ENCODE measurements at places on chromosomes 16 and 17.

DNA sequence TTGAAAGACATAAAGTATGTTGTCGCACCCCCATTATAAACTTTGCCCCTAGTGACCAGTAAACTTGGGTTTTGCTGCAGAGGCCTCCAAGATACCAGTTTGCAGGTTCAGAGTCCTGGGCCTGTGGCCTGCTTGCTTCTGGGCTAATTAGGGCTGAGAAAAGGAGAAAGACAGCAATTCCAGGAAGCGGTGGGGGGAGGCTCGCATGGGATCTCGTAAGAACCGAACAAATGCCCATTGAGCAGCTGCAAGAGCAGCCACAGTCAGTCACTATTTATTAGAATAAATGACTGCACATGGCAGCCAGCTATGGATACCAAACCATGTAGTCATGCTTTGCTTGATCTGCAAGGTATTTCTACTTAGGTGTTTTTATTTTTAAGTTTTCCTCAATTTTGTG lies 4.9 kb downstream of the SHISA9 start:
- DNase-seq = no peak

- no peak for DNase-seq
Observed at GRCh38 chr17:82080048-82080788, 14.6 kb upstream of the DUS1L start.

- DNase-seq = no peak
Observed at GRCh38 chr16:54285414-54286089, 1.0 kb downstream of the IRX3 start.

DNA sequence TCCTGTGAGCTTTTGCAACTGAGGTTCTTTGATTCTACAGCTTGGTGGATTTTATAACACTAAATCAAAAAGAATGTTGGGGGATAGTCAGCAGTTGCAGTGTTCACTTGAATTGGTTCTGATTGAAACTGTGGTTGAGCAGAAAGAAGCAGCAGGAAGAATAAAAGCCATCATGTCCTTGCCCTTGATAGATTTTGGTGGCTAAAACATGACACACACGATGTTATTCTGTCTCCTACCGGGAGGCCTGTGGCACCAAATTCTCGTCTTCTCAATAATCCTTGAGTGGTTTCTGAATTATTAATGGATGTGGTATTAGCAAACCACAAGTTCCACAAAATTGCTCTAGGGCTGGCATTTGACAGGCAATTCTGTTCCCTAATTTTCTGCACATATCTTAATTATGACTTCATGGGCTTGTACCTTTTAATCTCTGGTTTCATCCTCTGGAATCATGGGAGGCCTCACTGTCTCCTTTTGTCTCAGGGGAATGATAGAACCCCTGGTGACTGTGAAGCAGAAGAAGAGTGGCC lies 338.2 kb downstream of the SNX29 start:
- DNase-seq = no peak

DNA sequence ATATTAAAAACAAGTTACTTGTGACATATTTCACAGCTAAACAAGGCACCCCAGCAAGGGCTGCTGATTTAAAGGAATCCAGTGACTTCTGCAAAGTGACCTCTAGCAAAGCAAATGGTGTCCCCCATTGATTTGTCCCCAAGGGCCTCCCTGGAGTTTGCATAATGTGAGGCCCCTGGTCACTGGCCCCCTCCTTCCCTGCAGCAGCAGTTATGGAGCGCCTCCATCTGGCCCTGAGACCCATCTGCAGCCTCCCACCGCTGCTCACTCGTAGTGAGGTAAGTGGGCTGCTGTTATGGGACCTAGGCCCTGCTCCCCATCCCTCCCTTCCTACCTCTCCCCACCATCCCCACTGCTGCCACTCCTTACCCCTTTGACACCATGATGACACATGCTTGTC lies 19.6 kb upstream of the EEF2K start:
- DNase-seq = no peak

DNA sequence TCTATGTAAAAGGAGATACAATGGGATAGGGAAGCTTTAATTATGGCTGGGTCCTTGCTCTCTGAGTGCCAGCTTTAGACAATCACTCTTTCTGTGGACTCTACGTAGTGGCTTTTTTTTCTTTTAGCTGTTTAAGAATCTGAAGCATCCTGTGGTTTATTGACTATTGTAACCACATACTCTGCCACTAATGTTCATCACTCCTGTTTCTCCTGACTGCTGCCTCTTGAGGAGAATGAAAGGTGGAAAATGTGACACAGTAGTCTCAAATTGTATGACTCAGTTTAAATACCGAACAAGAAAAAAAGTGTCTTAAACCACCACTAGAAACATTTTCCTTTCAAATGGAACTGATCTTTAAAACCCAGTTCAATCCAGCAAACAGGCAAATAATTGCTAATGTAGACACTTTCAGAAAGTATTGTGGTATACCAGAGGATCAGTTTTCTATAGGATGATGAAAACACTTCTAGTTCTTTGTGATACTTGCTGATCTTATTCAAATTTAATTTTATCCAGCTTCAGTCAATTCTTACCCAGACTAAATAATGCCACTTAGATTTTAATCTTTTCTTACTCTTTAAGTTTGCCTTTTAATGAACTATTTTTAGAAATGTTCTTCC lies 302.7 kb upstream of the PMFBP1 start:
- no peak for DNase-seq

GRCh38 chr16:12060751-12061150 lies 84.2 kb downstream of the SNX29 start:
- DNase-seq = no peak

DNA sequence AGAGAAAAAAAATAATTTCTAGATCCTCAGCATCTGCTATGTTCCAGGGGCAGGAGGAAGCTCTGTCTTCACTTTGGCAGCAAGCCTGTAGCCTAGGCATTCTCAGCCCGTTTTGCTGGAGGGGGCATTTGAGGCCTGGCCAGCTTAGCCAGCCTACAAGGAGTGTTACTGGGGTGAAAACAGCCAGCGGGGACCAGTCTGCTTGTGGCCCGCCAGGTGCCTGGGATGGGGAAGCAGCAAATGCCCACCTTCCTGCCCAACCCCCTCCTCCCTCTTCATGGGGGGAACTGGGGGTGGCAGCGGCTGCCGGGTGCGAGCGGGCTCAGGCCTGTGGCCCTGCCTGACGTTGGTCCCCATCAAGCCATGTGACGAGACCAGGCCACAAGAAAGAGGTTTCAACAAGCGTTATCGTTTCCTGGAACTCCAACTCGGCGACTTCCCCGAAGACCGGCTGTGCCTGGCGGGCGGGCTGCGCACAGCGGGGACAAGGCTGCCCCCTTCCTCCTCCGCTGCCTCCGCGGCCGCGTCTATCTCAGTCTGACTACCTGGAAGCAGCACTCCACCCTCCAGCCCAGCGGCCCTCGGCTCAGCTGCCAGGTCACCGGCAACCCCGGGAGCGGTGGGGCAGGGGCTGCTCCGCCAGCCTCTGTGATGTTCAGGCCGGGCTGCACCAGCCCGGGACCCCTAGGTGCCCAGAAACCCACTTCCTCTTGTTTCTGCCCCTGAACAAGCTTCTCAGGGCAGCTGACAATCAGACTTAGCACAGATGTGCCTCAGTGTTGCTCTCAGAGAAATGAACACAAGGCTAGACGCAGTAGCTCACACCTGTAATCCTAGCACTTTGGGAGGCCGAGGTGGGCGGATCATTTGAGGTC lies 22.9 kb downstream of the SOCS1 start:
- DNase-seq = peak; percentile 91

GRCh38 chr16:87306516-87306915 lies 10.7 kb downstream of the C16orf95 start:
- no peak for DNase-seq

DNA sequence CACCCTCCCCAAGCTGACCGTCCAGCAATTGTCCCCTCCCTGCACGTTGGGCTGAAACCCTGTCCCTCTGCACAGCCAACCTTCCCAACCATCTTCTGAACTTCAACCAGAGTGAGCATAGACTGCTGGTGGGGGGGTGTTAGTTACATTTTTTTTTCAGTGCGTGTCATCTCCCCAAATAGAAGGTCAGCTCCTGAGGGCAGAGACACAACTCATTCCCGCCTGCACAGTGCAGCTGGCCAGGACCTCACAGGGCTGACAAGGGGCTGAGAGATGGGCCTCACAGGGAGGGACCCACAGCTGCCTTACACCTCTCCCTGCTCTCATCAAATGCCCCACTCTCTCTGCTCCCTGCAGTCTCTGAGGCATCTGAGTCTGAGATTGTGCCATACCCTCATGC lies 8.4 kb downstream of the SRL start:
- no peak for DNase-seq

GRCh38 chr17:538181-538973 lies 176.3 kb downstream of the VPS53 start:
- no peak for DNase-seq

DNA sequence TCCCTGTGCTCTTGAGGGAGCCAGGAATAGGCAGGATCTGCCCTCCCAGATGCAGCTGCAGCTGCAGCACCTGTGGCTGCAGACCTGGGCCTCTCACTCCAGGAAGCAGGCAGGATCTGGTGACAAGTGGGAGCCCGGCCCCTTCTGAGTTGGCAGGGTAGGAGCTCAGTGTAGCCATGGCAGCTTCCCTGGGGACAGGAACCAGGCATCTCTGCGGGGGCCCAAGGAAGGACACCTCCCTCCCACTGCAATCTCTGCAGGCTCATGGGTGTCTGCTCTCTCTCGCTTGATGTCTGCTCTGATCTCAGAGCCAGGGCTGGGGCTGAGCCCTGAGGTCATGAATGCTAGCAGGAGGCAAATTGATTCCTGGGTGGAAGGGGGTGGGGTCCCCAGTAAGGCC lies 592.5 kb upstream of the CA10 start:
- DNase-seq = no peak

GRCh38 chr17:8100763-8101162 lies 13.2 kb upstream of the ALOX12B start:
- no peak for DNase-seq

GRCh38 chr16:86894029-86894567 lies 315.7 kb downstream of the FOXL1 start:
- no peak for DNase-seq

DNA sequence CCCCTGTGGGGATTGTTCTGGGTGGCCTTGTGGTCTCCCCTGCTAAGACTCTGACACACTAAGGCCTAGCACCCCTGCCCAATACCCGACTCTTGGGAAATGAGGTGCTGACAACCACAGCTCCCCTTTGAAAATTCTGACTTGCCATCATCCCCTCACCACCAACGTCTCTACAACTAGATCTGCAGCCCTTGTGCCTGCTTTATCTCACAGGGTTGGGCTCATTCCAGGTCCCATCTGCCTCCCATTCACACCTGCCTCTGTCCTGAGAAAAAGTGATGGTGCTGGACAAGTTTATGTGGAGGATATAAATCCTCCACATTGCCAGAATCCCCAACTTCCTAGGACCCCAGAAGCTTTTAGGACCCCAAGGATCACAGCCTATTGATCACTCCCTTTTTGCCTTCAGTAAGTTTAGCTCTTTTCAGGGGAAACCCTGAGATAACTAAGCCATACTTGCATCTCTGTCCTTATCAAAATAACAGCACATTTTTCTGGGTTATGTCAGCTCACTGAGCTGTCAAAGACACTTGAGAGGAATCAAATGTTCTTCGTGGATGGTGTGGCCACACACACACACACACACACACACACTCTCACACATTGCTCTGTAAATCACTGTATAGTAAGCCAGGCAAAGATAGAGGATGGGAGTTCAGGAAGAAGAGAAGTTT lies 136.8 kb upstream of the CES5A start:
- DNase-seq = no peak

DNA sequence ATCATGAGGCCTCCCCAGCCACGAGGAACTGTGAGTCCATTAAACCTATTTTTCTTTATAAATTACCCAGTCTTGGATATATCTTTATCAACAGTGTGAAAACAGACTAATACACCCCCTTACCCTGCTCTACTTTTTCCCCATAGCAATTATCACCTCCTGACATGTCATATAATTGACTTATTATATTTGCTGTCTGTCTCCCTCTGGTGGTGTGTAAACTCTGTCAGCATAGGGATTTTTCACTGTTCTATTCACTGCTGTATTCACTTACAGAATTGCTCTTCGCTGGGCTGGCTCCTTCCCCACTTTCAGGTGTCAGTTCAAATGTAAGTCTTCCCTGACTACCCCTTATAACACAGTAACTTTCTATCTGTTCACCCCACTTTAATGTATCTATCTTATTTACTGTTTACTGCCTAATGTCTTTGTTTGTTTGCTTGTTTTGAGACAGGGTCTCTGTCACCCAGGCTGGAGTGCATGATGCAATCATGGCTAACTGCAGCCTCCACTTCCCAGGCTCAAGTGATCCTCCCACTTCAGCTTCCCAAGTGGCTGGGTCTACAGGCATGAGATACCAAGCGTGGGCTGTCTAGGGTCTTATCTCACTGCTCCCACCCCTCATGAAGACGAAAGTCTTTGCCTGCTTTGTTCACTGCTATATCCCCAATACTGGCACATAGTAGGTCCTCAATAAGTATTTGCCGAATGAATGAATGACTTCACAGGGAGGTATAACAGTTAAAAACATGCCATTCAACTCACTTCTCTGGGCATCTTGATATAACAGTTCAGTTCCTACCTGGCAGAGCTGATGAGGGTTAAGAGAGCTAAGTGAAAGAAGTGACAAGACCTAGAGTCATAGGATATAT lies 52.4 kb upstream of the CDH3 start:
- DNase-seq = peak; percentile 51

- DNase-seq = no peak
Observed at GRCh38 chr17:68184141-68184571, 63.7 kb upstream of the AMZ2 start.

GRCh38 chr17:7589891-7590691 lies at the start of gene SOX15:
SOX15 (minus strand) TSS chr17:7590094; CDS start chr17:7589676, 418 bp downstream.
- DNase-seq = no peak

DNA sequence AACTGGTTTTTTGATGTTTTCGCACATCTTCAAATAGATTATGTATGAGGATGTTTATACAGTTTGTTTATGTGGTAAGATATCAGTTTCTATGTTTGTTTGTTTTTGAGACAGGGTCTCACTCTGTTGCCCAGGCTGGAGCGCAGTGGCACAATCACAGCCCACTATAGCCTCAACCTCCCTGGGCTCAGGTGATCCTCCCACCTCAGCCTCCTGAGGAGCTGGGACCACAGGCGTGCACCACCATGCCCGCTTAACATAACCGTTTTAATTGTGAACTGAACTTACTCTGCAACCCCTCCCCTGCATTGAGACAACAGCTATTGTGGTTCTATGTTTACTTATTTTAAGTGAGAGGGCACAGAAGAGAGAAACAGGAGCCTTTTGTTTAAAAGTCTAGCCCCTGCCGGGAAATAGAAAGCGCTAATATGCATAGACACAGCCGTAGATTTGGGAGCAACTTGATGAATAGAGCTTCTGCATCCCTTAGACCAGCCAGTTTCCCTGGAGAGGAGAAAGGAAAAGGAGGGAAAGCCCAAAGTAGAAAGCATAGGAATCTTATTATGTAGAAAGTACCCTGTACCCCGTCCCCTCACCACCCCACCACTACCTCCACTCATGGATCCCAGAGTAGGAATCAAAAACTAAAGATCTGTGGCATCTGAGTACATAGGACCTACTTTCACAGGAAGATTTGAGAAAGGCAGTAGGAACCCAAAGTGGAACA lies 19.6 kb upstream of the APPBP2 start:
- no peak for DNase-seq
